ENCODE measurements at places on chromosomes 5 and 9. TPM values are rescaled to one million over a fixed set of nuclear protein-coding genes. Genes with fewer than 3 reads are reported as not detected.

Gene SNCB
- 1.2 TPM for total RNA-seq

Gene CYLC2
- not detected for total RNA-seq

Gene PCDHB11
- 0.20 TPM for total RNA-seq

Gene LAMC3
- 2.0 TPM for total RNA-seq

Gene ITK
- total RNA-seq = 0.17 TPM

Gene NRG2
- total RNA-seq = 1.3 TPM

Gene AJM1
- total RNA-seq = 2.1 TPM

Gene RETREG1
- total RNA-seq = 2.8 TPM

Gene HAVCR1
- 32.1 TPM for total RNA-seq

Gene SCGB3A2
- total RNA-seq = not detected

Gene KCNN2
- total RNA-seq = not detected

Gene IGIP
- 1.0 TPM for total RNA-seq

Gene ANKRD34B
- 0.25 TPM for total RNA-seq

Gene CEL
- total RNA-seq = 0.88 TPM

Gene EMB
- 6.0 TPM for total RNA-seq

All from A549 treated with ZK216348 at 1 μM for 4 hours (cell line).